NCI-H1092 (cell line): ENCODE measurements at places on chromosomes 12 and 14.

DNA sequence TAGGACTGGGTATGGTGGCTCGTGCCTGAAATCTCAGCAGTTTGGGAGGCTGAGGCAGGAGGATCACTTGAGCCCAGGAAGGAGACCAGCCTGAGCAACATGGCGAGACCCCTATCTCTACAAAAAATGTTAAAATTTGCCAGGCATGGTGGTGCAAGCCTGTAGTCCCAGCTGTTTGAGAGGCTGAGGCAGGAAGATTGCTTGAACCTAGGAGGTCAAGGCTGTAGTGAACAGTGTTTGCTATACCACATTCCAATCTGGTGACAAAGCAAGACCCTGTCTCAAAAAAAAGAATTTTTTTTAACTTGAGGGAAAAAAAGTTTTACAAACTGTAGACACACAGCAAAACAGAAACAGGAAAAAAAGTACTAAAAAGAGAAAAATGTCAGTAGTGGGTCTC lies 2.3 kb upstream of the MAP3K9 start:
- no peak for DNase-seq

GRCh38 chr12:94987076-94987669 lies 16.3 kb downstream of the NDUFA12 start:
- DNase-seq: no peak

- no peak for DNase-seq
Observed at GRCh38 chr12:20382117-20382516, 13.8 kb downstream of the PDE3A start.

- DNase-seq: no peak
Observed at GRCh38 chr14:91038439-91038838, 22.0 kb downstream of the RPS6KA5 start.

DNA sequence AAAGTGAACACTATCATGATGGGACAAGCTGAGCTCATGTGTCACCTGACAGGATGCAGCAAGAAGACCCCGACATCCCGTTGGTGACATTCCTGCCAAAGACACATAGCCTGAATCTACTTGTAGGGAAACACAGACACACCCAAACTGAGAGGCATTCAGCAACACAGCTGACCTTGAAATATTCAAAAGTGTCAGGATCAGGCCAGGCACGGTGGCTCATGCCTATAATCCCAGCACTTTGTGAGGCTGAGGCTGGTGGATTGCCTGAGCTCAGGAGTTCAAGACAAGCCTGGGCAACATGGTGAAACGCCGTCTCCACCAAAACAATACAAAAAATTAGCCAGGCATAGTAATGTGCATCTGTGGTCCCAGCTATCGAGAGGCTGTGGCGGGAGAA lies 232.0 kb upstream of the PLXNC1 start:
- DNase-seq: no peak

GRCh38 chr12:53336181-53336681 lies at the start of gene SP7:
Gene SP7, minus strand, starts transcription at chr12:53336354. Its CDS starts 708 bp downstream, at chr12:53335646.
- no peak for DNase-seq

DNA sequence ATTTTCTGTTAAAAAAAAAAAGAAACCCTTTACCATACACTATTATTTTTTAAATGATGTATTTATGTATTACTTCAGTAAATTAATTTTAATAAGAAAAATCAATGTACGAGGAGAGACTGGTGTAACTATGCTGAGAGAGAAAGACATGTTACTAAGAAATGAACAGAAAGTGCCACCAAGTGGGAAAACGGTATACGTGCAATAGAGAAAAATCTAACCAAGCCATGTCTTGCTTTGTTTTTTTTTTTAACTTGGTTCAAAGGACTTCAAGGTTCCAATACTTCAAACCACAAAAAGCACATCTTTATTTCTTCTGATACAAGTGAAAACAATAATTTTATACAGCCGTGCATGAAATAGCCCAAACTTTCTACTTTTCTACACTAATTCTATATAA lies 22.9 kb downstream of the NDUFA12 start:
- DNase-seq: no peak

DNA sequence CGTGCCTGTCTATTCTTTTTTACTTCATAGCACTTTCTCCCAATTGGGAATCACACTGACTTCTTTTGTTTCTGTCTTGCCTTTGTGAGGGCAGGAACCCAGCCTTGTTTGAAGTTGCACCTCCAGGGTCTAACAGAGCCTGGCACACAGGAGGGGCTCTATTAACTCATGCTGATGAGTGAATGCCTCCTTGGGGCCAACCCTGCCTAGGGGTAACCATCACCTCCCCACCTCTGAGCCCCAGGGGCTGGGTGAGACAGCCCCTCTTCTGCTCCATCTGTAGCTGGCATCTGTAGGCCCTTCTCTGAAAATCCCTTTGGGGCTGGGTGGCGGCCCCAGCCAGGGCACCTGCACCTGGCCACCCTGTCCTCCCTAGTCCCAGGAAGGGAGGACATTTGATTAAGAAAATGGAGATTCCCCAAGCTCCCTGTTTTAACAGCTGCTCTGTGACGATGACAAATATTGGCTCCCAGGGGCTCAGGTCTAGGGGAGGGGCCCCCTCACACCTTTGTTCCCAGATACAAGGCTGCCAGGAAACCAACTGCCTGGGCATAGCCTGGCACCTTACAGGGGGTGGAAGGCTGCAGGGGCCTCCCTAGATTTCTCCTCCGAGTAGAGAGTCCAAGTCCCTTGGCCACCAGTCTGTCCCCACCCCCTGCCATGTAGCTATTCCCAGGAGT lies 11.8 kb downstream of the TAMALIN start:
- peak; percentile 48 for DNase-seq

DNA sequence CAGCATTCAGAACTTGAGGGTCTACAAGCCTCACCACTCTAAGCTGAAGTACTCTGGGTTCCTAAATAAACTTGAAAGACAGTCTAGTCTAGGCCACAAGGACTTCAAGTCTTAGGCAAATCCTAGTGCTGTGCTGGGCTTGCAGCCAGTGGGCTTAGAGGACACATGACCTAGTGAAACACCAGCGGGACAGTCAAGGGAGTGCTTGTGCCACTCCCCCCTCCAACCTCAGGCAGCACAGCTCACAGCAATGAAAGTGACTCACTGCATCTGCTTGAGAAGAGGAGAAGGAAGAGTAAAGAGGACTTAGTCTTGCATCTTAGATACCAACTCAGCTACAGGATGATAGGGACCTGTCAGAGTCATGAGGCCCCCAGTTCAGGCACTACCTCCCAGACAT lies 438.1 kb downstream of the IPO8 start:
- no peak for DNase-seq

GRCh38 chr12:105878964-105879363 lies 259.8 kb downstream of the NUAK1 start:
- no peak for DNase-seq
